Activated CD8-positive, alpha-beta memory T cell treated with anti-CD3 and anti-CD28 coated beads, Interleukin-2, amount 10 ng/mL, durations not matched to agents 7 days and 5 days (primary cell): ENCODE measurements at places on chromosomes 11 and 22. TPM values are rescaled to one million over a fixed set of nuclear protein-coding genes. Genes with fewer than 3 reads are reported as not detected.
A peak's percentile ranks its signal among the peaks of the same experiment; 100 is the strongest.

IFTAP gene
- total RNA-seq: 1.1 TPM

GRCh38 chr22:29377979-29378378 lies 10.4 kb downstream of the AP1B1 start:
- no peak for DNase-seq

- peak; percentile 54 for DNase-seq
These were observed 18.8 kb downstream of the P2RY2 start for GRCh38 chr11:73236854-73237253.

DNA sequence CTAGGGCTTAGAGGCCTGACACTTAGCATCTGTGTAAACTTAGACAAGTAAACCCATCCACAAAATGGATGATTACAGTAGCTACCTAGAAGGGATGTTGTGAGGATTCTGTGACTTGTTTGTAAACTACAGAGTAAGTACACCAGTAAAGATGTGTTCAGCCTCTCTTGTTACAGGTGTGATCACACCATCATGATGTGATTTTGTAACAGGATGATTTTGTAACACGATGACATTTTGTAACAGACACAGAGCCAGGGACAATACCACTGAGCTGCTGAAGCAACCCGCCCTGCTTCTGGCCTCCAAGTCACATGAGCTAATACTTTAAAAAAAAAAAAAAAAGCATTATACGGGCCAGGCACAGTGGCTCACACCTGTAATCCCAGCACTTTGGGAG lies 17.0 kb downstream of the FADD start:
- no peak for DNase-seq

SCARF2 gene
- total RNA-seq: 1.1 TPM

DNA sequence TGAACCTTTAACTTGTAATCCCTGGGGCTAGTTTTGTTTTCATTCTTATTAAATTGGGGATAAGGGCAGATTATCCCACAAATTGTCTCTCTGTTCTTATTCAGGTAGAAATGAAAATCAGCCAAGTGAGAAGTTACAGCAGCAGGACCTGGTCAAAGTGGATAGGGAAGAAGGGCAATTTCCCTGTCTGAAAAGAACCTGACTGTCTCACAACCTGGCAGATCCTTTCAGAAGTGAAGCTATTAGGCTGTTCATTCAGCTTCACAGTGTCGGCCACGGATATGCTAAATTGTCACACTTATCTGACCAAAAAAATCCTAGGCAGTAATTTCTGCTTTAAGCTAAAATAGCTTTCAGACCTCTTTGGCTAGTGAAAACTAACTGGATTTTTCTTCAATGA lies 712.6 kb upstream of the ANO5 start:
- no peak for DNase-seq

CTR9 gene
- 44.6 TPM for total RNA-seq

DNA sequence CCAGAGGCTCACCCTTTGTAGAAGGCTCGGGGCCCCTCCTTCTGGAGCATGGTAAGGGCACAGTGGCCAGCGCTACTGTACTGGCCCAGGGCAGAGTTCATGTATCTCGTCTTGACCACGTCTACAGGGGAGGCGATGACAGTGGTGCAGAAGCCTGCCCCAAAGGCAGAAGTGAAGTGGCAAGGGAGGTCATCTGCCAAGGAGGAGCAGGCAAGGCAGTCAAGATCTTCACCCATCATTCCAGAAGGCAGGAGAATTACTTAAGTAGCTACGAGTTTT lies 7.2 kb downstream of the UCP2 start:
- DNase-seq: no peak

CALCA gene
- not detected for total RNA-seq

GRCh38 chr11:120303004-120303637 lies 22.0 kb upstream of the TLCD5 start:
- peak; percentile 81 for DNase-seq

OR4D5 gene
- not detected for total RNA-seq

GRCh38 chr11:65542738-65543390 lies 15.3 kb downstream of the LTBP3 start:
- no peak for DNase-seq

DNA sequence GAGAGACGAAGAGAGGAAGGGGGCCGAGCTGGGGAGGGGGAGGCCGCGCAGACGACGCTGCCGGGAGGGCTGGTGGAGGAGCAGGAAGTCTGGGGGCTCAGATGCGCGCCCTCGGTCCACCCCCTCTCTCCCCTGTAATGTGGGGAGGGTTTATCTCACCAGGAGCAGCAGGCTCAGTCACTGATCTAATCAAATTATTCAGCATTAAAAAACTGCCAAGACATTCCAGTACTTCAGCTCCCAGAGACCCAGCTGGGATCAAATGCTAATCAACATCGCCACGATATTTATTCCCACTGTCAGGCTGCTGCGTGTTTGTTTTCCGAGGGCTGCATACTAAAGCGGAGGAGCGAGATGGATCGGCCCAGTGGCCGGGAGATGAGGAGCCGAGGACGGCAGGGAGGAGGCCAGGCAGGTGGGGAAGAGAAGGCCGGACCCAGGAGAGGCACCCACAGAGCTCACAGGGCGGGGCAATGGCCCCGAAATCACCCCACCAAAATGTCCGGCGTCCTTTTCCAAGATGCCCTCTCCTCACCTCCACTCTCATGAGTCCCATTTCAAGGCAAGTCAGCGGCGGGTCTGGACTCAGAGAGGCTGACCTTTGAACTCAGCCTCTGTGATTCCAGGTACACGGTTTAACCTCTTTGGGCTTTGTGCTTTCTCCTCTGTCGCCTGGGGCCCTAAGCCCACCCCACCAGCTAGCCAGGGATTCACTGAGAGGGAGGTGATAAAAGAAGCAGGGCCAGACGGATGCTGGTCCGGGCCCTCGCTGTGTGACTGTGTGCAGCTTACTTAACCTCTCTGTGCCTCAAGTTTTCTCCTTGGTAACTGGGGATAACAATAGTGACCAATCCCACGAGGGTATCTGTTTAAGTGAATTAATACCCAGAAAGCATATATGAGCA lies 502.1 kb downstream of the MN1 start:
- no peak for DNase-seq

RIMBP3C gene
- total RNA-seq: 0.14 TPM

DNA sequence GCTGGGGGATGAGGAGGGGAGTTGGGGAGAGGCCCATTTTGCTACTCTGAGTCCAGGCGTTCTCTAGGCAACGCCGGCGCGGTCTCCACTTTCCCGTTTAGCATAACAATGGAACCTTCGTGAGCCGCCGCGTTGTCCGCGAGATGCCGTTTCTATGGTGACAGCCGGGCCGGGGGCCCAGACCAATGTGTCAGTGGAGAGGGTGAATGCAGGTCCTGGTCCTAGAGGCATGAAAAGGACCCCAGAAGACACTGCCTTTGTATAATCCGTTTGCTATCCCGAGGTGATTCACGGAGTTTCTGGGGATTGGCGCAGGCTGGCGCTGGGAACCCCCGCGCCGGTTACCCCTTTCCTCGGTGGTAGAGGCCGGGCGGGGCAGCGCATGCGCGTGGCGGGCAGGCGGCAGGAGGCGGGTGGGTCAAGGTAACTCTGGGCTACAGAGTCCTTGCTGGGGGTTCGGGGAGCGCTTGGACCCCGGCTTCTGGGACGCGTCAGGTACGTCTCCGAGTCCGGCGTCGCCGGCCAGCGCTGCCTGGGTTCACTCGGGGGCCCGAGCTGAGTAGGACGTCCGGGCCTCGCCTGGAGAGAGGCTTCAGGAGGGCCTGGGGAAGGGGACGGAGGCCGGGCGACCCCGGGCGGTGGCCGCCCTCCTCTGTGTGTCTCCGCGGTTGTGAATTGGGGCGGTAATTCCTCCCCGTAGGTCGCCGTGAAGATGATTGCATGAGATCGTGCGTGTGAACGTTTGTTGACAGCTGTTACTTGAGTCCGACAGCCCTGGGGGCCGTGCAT lies at the start of the genes CBY1 and FAM227A:
Gene CBY1, plus strand, starts transcription at position 383 of the 789 bp plus-strand sequence. CDS start 11,417 bp downstream, outside the sequence.
Gene FAM227A, minus strand, starts transcription at position 137 of the 789 bp plus-strand sequence. CDS start 6,224 bp downstream, outside the sequence.
- peak; percentile 89 for DNase-seq

DNA sequence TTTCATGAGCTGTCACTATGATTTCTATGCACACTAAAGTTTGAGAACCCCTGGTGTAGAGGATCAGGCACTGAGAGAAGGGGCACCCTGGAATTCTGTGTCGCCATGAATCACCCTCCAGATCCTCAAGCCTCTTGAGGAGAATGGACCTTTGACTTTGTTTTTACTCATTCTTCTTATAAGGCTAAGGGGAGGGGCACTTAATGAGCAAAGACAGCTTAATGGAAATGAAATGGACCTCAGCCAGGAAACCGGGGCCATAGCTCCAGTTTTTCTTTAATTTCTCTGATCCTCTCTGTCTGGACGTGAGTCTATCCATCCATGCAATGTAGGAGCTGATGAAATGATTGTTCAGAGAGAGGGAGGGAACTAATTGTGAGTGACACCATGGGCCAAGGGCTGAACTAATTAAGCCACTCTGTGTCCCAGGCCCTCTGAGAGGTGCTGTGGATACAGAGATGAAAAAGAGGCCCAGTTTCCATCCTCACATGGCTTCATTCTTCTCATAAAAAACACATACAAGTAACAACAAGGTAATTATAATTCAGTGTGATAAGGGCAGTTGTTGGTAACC lies 32.8 kb downstream of the OR2AT4 start:
- no peak for DNase-seq

RAG2 gene
- not detected for total RNA-seq

DNA sequence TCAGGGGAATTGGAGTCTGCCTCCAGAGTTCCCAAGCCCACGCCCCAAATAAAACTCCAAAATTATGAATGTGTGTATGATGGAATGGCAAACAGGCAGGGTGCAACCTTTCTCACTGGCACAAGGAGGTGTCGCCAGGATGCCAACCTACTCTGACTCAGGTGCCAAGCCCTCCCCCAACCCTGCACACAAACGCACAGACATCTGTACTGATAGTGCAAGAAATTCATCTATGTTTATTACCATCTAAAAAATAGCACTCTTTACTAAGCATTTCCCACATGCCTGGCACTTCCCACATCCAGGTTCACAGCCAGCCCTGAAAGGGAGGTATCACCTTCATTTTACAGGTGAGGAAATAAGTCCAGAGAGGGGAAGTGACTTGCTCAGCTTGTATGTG lies 1.2 kb downstream of the PLA2G3 start:
- no peak for DNase-seq

GRCh38 chr22:39384750-39385480 lies 14.7 kb upstream of the TAB1 start:
- DNase-seq: no peak

GRCh38 chr11:74255741-74256375 lies 55.6 kb downstream of the P4HA3 start:
- DNase-seq: peak; percentile 62

DNA sequence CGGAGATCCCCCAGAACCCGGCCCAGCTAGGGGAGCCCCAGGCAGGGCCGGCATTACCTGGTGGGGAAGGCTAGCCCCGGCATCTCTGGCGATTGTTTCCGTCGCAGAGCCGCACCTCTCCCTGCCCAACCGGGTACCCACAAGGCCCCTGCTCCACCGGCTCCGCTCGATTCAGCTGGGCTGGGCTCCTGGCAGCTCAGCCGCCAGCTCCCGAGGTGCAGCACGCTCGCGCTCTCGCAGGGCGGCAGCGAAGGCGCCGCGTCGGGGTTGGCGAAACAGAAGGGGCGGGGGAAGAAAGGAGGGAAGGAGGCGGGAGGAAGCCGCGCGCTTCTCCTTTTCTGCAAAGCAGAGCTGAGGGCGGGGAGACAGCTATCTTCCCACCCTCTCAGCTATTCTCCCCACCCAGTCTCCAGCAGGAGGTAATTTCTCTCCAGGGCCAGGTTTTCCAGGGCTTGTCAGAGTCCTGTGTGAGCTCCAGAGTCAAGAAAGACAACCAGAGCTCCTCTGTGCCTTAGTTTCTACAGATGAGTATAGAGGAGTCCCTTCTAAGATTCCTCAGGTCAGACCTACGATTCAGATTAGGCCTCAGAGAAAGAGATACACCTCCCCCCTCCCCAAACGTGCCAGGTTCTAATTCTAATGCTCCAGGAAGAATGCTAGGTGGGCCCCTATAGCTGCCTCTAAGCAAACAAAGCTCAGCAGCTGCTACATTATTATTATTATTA lies 62.0 kb downstream of the PAK1 start:
- peak; percentile 88 for DNase-seq

- no peak for DNase-seq
These were observed 26.0 kb downstream of the TSPAN18 start for GRCh38 chr11:44752713-44753112.

- no peak for DNase-seq
These were observed 55.2 kb upstream of the RPS13 start for GRCh38 chr11:17132654-17133053.
